SIG-M5 (cell line): ENCODE measurements at places on chromosomes 6 and 20.

DNA sequence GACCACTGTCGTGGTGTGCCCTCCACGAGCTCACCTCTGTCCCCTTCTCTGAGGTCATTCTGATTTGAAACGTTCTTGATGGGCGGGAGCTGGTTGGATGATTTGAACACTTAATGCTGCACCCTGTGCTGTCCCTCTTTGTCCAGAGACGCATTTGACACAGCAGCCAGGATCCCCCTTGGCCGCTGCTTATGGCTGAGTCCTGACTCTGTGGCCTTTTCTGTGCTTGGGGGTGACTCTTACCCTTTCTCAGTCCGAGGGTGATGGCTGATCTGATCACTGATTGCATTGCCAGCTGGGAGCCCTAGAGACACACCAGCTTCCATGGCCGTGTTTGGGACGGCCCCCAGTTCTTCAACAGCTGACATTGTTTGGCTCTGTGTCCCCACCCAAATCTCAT is 43.5 kb upstream of the FRMD1 start:
- no peak for DNase-seq

GRCh38 chr20:62183426-62184142 is 756 bp downstream of the MTG2 start:
- DNase-seq, result no peak

DNA sequence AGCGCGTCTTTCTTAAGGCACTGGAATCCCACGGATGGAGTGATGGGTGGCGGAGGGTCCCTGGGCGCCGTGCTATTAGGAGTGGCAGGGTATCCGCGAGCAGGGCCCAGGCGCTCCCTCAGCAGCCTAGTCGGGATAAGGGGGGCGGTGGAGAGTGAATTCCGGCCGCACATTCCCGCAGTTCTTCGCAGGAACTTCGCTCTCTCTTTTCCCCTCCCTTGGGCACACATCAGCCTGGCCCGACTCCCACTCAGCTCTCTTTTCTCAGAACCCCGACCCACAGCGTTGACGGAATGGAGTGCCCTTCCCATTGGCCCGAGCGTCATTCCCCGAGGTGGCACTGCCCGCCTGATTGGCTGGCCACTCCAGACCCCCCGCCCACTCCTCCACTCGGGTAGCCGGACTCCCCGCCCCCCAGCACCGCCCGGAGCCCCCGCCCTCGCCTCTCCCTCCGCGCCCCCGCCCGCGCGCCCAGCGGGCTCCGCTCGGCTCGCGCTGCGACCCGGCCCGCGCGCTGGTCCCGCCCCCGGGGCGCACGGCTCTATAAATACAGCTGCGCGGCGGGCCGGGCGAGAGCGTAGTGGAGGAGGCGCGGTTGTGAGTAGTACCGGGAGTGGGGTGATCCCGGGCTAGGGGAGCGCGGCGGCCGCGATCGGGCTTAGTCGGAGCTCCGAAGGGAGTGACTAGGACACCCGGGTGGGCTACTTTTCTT is at the start of gene ID4:
Gene ID4, plus strand, starts transcription at position 572 of the 712 bp plus-strand sequence. CDS start 385 bp downstream, outside the sequence.
- DNase-seq, result no peak

DNA sequence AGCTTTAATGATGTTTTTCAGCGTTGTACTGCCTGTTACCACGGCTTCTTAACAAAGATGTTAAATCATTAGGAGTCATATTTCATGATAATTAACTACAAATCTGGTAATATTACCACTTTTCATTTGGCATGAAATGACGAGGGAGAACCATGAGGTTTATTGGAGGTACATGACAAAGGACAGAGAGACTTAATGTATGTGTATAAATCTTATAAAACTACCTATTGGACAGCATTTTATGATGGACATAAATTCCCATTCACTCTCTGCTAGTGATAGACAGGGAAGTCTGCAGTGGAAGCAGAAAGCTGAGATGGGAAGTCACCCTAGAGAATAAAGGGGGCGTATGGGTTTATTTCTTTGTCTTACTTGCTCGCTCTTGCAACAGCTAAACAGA is 949.9 kb upstream of the FLRT3 start:
- DNase-seq, result no peak

DNA sequence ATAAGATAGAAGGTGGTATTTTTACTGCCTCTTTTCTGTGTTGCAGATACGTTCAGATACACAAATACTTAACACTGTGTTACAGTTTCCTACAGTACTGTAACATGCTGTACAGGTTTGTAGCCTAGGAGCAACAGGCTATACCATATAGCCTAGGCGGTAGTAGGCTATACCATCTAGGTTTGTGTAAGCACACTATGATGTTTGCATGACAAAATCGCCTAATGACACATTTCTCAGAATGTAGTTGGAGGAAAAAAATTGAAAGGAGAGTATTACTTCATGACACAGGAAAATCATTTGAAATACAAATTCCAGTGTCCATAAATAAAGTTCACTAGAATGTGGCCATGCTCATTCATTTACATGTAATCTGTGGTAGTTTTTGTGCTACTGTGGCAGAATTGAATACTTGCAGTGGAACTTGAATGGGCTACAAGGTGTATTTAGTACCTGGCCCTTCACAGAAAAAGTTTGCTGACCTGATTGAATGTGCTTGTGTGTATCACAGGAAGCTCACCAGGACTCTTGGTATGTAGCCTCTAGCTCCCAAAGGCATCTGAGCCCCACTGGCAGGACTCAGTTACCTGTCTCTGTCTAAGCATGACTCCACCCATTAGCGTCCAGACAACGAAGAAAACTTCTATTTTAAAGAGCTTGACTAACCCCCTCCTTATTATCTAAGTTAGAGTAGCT is 18.8 kb downstream of the TOP1 start:
- DNase-seq, result no peak

- DNase-seq, result no peak
These were observed 145.0 kb downstream of the ZDHHC14 start for GRCh38 chr6:157525918-157526425.

DNA sequence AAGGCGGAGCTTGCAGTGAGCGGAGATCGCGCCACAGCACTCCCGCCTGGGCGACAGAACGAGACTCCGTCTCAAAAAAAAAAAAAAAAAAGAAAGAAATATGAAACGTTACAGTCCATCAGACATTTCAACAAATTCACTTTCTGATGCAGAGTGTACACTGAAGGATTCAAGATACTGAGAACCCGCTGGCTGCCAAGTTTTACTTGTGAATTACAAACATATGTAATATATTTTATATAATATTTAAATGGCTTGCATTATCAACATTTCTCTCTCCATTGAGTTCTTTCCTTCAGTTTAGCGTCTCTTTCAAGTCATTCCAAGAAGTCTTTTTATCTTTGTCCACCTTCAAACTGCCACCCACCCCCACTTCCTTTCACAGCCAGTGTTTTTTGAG is 240.9 kb upstream of the RNF217 start:
- no peak for DNase-seq

GRCh38 chr6:21085643-21086042 is 507.9 kb upstream of the SOX4 start:
- DNase-seq, result no peak

DNA sequence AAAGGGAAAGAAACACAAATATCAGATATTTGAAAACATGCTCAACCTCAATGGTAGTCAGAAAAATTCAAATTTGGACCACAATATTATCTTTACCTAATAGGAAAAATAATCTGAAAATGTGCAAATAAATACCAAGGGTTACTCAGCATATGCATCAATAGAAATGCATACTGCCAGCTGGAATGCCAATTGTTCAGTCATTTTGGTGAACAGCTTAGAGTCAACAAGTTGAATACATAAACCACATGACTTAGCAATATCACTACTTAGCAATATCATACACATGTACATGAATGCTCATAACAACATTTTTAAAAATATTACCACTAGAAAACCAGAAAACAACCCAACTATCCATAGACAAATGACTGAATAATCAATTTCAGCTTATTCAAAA is 212.7 kb downstream of the PTPRK start:
- DNase-seq, result no peak

GRCh38 chr6:166478782-166479592 is 96.2 kb upstream of the MPC1 start:
- no peak for DNase-seq

DNA sequence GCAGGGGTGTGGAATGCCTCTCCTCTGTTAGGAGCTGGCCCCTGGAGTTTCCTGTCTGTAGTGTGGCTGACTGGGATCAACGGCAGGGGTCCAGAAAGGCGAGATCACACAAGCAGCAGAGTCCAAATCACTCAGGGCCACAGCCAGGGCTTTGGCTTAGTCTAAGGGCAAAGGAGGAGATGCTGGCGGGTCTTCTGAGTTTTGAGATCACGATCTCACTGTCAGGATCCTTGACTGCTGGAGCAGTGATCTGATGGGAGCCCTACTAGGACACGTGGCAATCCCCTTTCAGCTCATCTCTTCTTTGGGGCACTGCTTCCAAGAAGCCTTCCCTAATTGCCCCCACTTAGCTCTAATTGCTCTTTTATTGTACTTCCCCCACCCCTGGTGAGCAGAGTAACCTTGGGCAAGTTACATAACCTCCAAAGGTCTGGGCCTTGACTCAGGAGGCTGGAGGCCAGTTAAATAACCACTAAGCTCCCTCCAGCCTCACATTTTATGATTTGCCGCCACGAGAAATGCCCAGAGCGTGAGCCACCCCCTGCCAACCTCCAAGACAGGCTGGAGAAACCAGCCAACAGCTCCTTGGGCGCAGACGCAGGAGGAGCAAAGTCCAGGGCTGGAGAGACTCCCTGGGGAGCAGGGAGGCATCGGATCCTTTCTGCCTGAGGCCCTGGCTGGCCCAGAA is 12.0 kb downstream of the KCNK5 start:
- no peak for DNase-seq

GRCh38 chr20:47703748-47704147 is 81.5 kb downstream of the SULF2 start:
- DNase-seq, result no peak

DNA sequence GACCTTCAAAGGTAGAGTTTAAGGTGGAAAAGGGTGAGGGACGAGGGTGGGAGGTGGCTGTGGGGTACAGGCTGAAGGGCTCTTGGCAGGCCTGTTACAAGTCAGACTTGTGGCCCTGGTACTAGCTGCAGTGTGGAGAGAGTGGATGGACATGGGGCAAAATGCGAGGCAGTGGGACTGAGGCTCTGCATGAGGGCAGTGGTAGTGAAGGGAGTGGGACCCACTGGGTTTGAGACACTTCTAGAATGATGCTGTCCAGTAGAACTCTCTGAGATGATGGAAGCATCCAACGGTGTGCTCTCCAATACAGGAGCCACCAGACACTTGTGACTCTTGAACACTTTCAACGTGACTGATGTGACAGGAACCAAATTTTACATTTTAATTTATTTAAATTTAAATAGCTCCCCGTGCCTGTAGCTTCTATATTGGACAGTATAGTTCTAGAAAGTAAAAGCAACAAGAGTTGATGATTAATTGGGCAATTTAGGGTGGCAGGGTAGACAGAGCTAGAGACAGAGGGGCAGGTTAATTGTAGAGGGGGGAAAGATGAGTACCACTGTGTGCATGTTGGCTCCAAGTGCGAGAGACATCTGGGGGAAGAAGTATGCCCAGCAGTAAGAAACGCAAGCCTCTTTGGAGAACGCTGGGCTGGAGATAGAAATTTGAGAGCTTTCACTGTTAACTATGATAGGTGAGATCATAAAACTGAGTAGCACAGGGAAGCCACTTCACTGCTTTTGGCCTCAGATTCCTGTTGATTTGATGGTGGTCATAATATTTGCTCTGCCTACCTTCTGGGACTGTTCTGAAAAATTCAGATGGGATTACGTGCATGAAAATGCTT is 77.5 kb downstream of the TXNDC5 start:
- no peak for DNase-seq

- DNase-seq, result no peak
These were observed 6.7 kb downstream of the PSMA7 start for GRCh38 chr20:62136283-62137091.

DNA sequence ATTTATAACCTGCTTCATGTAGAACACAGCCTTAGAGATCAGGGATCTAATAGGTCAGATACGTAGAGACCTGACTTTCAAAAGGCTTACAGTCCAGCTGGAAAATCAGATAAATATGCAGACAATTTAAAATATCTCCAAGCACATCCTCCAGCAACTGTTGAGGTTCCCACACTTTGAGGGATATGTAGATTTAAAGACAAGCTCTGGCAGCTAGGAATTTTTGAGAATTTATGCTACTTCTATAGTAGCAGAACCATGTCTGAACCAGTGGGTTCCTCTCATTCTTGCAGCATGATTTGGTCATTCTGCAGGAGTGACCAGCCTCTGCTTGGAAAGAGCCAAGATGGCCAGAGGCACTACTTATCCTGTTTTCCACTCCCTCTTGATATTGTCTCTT is 60.5 kb downstream of the CYB5R4 start:
- no peak for DNase-seq

- no peak for DNase-seq
These were observed 691 bp downstream of the ASF1A start for GRCh38 chr6:118894425-118895260.
